ENCODE measurements at places on chromosomes 1 and 21. TPM values are rescaled to one million over a fixed set of nuclear protein-coding genes. Genes with fewer than 3 reads are reported as not detected.

The IFI44L gene
- 1.6 TPM for total RNA-seq

The CFAP74 gene
- not detected for total RNA-seq

The ARHGEF19 gene
- 12.2 TPM for total RNA-seq

The ACTA1 gene
- total RNA-seq, result 0.14 TPM

The ALX3 gene
- total RNA-seq, result not detected

The KIRREL1 gene
- total RNA-seq, result 200 TPM

The HTR6 gene
- total RNA-seq, result not detected

The ANGPTL1 gene
- 4.8 TPM for total RNA-seq

The BEND5 gene
- total RNA-seq, result 0.60 TPM

The RCAN1 gene
- 66.2 TPM for total RNA-seq

The DVL1 gene
- 65.0 TPM for total RNA-seq

The GSTM5 gene
- total RNA-seq, result 1.8 TPM

The TMCC2 gene
- 4.5 TPM for total RNA-seq

The LRRC3 gene
- 0.89 TPM for total RNA-seq

The USF1 gene
- total RNA-seq, result 49.4 TPM

The GBP5 gene
- total RNA-seq, result not detected

The FCRL1 gene
- not detected for total RNA-seq

The LMX1A gene
- not detected for total RNA-seq

The MMP23B gene
- total RNA-seq, result 17.6 TPM

The PBX1 gene
- 26.3 TPM for total RNA-seq

The APOBEC4 gene
- not detected for total RNA-seq

The VSIG8 gene
- total RNA-seq, result not detected

The HENMT1 gene
- 2.1 TPM for total RNA-seq

The SMYD3 gene
- total RNA-seq, result 104 TPM

The DISP3 gene
- total RNA-seq, result under 0.01 TPM

The FBXO42 gene
- total RNA-seq, result 13.1 TPM

The TPTE gene
- not detected for total RNA-seq

The CXADR gene
- 2.0 TPM for total RNA-seq

The OR6N1 gene
- not detected for total RNA-seq

The LDLRAD1 gene
- not detected for total RNA-seq

The RGS8 gene
- total RNA-seq, result not detected

The ADAMTS4 gene
- 20.3 TPM for total RNA-seq

The NUF2 gene
- 0.89 TPM for total RNA-seq

The TMPRSS2 gene
- total RNA-seq, result not detected

The DCST1 gene
- total RNA-seq, result not detected

The GBP2 gene
- total RNA-seq, result 6.7 TPM

The PADI2 gene
- total RNA-seq, result not detected

The SELE gene
- not detected for total RNA-seq

The DRAXIN gene
- 1.2 TPM for total RNA-seq

The TTC34 gene
- 0.18 TPM for total RNA-seq

The SPATA17 gene
- total RNA-seq, result 0.55 TPM

The PPM1J gene
- total RNA-seq, result 1.6 TPM

The UBIAD1 gene
- total RNA-seq, result 3.0 TPM

The LORICRIN gene
- total RNA-seq, result not detected

The KRTAP10-3 gene
- not detected for total RNA-seq

The SYNC gene
- 61.5 TPM for total RNA-seq

The KRTAP7-1 gene
- not detected for total RNA-seq

The HP1BP3 gene
- 252 TPM for total RNA-seq

The RNU1-4 gene
- under 0.01 TPM for total RNA-seq

The TNFAIP8L2 gene
- not detected for total RNA-seq

The ANKRD45 gene
- 2.6 TPM for total RNA-seq

The AK5 gene
- total RNA-seq, result 10.6 TPM

The COL8A2 gene
- total RNA-seq, result 19.6 TPM

The PRR9 gene
- not detected for total RNA-seq

The EXTL1 gene
- 0.30 TPM for total RNA-seq

The GPR52 gene
- total RNA-seq, result 0.59 TPM

The GUCA2B gene
- total RNA-seq, result not detected

The TNFSF18 gene
- 0.30 TPM for total RNA-seq

The FAM43B gene
- not detected for total RNA-seq

Measured in smooth muscle cell of the umbilical artery (primary cell).